Hematopoietic multipotent progenitor cell treated with erythropoietin and hydrocortisone succinate and interleukin-3 and kit ligand, for 15 days (in vitro differentiated cells): ENCODE measurements at places on chromosomes 5 and 9.

- DNase-seq: no peak
Observed at GRCh38 chr9:34400275-34400674, 23.6 kb upstream of the MYORG start.

DNA sequence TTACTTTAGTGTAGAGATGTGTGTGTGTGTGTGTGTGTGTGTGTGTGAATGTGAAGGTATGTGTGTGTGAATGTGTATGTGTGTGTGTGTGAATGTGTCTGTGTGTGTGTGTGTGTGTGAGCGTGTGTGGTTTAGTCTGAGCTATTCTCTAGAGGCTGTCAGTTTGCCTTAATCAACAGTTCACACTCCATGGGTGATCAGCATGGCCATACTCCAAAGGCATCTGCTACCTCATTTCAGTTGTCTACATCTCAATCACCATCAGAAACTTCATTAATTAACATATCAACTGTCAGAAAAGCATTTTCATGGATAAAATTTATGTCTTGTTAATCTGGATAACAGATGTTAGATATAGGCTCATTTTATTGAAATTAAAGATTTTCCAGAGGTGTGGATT lies 103.1 kb upstream of the PTPN3 start:
- DNase-seq: no peak

- no peak for DNase-seq
Observed at GRCh38 chr5:95219411-95219810, 65.5 kb downstream of the MCTP1 start.

GRCh38 chr9:76580820-76581219 lies 121.8 kb downstream of the GCNT1 start:
- DNase-seq: no peak

DNA sequence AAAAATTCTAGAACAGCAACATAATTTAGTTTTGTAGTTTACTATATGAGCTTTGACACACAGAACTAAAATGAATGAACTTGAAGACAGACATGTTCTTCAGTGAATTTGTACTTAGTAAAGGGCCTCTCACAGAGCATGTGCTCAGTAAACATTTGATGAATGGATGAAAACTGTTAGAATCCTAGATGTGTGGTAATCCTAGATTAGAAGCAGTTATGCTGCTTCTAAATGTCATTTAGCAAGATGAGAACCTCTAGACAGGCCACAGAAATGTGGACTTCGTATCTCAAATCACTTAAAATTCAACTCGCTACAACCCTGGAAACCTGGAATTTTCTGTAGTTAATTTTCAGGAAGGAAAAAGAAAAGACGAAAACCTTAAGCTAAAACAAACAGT lies 8.5 kb downstream of the GOLPH3 start:
- no peak for DNase-seq

DNA sequence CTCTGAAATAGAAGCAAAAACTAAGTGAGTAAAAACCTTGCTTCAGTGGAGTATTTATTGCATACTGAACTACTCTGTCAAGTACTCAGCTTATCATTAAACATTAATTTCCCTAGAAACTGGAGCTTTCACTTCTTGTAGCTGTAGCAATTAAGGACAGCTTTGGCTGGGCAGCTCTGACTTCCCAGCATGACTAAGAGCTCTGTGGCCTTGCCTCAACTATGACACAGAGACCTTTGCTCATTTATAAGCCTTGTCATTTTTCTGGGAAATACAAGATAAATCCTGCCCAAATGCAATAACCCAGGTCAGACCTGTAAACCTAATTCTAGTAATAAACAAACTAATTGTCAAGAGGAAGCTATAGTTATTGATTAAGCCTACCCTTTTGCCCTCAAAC lies 65.4 kb upstream of the STK32A start:
- no peak for DNase-seq

DNA sequence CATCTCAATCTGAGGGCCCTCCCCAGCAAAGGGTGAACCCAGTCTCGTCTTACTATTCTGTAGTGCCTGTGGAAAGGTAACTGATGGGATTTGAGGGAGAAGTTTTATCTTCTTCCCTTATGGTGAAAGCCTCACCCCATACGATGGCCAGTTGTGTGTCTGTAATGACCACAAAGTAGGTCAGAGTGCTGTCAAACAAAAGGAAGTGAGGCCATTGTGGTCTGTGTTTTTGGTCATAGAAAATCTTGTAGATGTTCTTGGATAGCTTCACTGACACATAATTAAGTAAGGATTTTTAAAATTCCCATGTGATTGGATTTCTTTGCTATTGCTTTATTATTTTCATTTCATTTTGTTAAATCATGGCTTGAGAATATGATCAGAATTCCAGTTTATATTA lies 505.1 kb upstream of the KLF4 start:
- no peak for DNase-seq

DNA sequence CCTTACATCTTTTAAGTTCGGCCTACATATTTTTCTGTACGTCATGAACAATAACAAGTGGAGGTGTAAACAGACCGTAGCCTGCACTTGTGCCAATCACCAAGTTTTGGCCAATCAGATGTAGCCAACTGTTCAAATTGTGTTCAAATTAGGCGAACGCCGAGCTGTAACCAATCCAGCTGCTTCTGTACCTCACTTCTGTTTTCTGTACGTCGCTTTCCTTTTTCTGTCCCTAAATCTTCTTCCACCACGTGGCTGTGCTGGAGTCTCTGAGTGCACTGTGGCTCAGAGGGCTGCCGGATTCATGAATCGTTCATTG lies 26.4 kb downstream of the TRIM14 start:
- DNase-seq: no peak

- no peak for DNase-seq
Observed at GRCh38 chr5:52710972-52711596, 76.6 kb upstream of the ITGA1 start.

- peak; percentile 5 for DNase-seq
Observed at GRCh38 chr9:121620777-121621449, 30.5 kb upstream of the DAB2IP start.

- DNase-seq: peak; percentile 50
Observed at GRCh38 chr9:15873573-15874177, 320.8 kb downstream of the CCDC171 start.

- DNase-seq: no peak
Observed at GRCh38 chr9:6924149-6924548, 166.4 kb downstream of the KDM4C start.

- DNase-seq: no peak
Observed at GRCh38 chr9:123537809-123538208, 181.8 kb downstream of the CRB2 start.

GRCh38 chr9:122226142-122226757 lies 2.5 kb downstream of the LHX6 start:
- DNase-seq: no peak

GRCh38 chr5:89010512-89010911 lies 127.5 kb upstream of the MEF2C start:
- no peak for DNase-seq

- no peak for DNase-seq
Observed at GRCh38 chr5:91000743-91001142, 382.4 kb downstream of the ARRDC3 start.

GRCh38 chr5:98364549-98364948 lies 408.9 kb upstream of the RGMB start:
- no peak for DNase-seq

GRCh38 chr5:39857041-39857440 lies 432.3 kb upstream of the DAB2 start:
- no peak for DNase-seq

DNA sequence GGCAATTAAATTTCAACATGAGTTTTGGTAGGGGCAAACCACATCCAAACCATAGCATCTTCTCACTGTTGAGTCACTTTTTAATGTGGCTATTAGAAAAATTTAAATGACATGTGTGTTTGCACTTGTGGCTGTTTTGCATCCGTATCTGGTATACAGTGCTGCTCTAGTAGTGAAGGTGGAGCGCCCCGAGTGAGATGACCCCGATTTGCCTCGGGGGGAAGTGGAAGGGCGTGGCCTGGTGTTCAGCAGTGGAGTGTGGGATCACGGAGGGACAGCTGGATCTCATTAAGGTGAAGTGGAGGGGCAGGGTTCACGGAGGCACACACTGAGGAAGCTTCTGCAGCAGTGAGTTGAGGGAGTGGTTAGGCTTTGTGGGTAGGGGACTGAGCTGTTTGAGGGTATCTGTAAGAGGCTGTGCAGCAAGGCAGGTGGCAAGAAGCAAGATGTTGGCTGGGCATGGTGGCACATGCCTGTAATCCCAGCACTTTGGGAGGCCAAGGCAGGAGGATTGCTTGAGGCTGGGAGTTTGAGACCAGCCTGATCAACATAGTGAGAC lies 6.2 kb upstream of the GMCL2 start:
- no peak for DNase-seq
